ENCODE measurements at places on chromosomes 11 and 22.

- no peak for DNase-seq
These were observed 888.0 kb downstream of the BRD1 start for GRCh38 chr22:48939441-48940265.

DNA sequence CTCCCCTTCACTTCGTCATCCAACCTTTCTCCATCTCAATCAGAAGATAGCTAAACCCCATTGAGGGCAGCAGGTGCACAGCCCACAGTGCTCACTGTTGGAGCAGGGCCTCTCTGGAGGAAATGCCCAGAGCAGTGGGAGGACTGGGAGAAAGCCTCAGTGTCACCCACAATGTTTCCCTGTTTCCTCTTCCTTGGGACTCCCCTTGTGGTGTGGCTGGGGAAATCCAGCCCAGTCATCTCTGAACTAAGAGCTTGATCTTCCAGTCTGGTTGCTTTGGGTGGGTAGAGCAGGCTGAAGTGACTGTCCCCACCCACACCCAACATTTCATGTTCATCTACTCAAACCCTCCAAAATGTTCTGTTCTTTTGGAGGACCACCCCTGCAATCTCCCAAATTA, 29.8 kb upstream of the EED start:
- no peak for DNase-seq

DNA sequence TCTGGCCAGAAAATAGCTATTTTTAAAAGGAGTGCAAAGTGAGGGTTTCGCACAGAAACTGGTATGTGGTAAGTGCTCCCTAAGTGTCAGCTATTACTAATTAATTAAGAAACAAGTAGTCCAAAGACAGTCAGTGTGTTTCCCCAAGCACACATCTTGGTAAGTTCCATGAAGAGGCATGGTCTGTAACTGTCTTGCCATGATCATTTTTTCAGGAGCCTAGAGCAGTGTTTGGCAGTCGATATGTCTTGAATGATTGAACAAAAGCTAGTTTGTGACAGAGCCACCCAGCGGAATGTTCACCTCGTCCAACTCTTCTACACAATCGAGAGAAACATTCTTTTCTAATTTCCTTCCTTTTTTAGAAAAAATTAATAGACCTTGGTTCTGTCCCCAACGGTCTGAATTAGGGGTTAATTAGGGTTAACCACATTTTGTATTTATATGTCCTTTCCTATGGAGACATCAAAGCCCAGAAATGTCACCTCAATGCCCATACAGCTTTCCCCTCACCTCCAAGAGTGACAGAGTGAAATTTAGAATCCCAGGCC, 57.6 kb upstream of the FTH1 start:
- DNase-seq, result no peak

- DNase-seq, result no peak
These were observed 59.9 kb upstream of the CFAP300 start for GRCh38 chr11:101987370-101987769.

DNA sequence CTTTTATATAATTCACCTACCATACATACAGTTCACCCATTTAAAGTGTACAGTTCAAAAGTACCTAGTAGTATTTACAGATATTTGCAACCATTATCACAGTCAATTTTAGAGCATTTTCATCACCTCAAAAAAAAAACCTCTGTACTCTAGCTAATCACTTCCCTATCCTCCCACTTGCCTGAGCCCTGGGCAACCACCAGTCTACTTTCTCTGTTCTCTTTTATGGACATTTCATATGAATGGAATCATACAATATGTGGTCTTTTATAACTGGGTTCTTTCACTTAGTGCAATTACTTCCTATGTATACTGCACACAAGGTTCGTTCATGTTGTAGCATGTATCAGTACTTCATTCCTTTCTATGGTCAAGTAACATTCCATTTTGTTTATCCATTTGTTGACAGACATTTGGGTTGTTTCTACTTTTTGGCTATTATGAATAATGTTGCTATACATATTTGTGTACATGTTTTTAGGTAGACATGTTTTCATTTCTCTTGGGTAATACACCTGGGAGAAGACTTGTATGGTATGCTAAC, 17.8 kb upstream of the NEU3 start:
- no peak for DNase-seq

GRCh38 chr11:61168800-61169199, 7.6 kb upstream of the VPS37C start:
- no peak for DNase-seq

GRCh38 chr11:44589301-44589700, 23.8 kb downstream of the CD82 start:
- DNase-seq, result no peak

DNA sequence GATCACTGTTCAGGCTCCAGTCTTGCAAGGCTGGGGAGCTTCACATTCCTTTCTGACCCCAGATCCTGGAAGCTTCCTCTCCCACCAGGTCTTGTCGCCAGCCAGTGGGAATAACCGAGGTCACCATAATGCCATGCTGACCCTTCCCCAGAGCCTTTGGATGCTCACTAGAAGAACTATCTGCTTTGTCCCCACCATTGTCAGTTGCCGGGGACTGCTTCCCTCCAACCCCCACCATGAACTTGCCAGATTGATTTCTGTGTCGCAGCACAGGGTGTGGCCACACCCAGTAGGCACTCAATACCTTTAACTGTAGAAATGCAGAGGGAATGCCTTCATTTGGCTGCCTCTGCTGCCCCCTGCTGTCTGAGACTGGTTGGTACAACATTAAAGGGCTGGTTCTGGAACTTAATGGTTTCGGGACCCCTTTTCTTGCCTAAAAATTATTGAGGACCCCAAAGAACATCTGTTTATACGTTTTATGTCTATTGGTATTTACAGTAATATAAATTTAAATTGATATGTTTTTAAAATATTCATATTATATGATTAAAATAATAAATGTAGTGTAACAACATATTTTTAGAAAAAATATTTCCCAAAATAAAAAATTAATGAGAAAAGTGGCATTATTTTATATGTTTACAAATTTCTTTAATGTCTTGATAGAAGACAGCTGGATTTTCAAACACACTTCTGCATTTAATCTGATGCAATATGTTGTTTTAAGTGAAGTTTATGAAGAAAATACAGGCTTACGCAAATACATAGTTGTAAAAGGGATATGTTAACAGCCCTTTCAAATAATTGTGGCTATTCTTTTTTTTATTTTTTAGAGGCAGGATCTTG, 6.7 kb upstream of the GDPD5 start:
- no peak for DNase-seq

- no peak for DNase-seq
These were observed 53.5 kb upstream of the DBX1 start for GRCh38 chr11:20213790-20214189.

GRCh38 chr22:45877036-45877380, 100.0 kb downstream of the WNT7B start:
- no peak for DNase-seq
